ENCODE measurements at places on chromosomes 11 and 22. TPM values are rescaled to one million over a fixed set of nuclear protein-coding genes. Genes with fewer than 3 reads are reported as not detected.

DNA sequence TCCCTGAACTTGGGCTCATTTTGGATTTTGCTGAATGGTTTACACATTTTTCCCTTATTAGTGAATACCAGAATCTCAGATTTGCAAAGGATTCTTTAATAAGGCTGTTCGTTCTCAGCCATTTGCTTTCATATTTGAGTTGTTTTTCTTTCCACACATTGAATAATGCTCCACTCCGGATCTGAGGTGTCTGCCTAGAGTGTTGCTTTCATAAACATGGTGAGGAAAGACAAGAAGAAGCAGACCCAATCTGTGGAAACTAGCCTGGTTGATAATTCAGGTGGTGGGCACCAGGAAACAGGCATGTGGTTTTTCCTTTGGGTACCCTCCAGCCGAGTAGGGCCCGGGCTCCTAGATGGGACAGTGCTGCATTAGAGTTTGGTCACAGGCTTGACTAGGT is 35.0 kb downstream of the LDLRAD3 start:
- no peak for DNase-seq

DNA sequence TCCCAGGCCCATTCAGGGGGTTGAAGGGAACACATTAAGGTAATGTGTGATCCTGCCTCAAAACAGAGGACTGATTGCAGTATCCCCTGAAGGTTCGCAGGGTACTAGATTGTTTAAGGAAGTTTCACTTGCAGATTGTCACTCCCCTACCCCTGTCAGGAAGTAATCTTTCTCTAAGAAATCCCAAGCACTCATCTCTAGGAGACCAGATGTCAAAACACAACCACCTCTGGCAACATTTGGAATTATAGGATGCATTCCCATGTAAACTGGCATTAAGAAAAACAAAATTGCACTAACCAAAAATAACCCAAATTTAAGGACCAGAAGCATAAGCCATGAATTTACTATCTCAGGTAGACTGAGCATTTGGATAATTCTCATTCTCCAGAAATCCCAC is 1.6 kb downstream of the MRPL17 start:
- no peak for DNase-seq

- no peak for DNase-seq
Observed at GRCh38 chr11:114102993-114103896, 43.7 kb downstream of the ZBTB16 start.

- no peak for DNase-seq
Observed at GRCh38 chr22:40334899-40335298, 11.4 kb upstream of the ADSL start.

GRCh38 chr22:23751441-23751996 is 607 bp upstream of the ZNF70 start:
- DNase-seq: peak; percentile 11

- DNase-seq: no peak
Observed at GRCh38 chr11:134062265-134063123, 6.4 kb upstream of the JAM3 start.

- DNase-seq: no peak
Observed at GRCh38 chr11:4061700-4062099, 32.9 kb upstream of the RRM1 start.

- no peak for DNase-seq
Observed at GRCh38 chr11:27882066-27882697, 181.9 kb upstream of the BDNF start.

- DNase-seq: no peak
Observed at GRCh38 chr11:1443737-1444136, 42.8 kb downstream of the MOB2 start.

DNA sequence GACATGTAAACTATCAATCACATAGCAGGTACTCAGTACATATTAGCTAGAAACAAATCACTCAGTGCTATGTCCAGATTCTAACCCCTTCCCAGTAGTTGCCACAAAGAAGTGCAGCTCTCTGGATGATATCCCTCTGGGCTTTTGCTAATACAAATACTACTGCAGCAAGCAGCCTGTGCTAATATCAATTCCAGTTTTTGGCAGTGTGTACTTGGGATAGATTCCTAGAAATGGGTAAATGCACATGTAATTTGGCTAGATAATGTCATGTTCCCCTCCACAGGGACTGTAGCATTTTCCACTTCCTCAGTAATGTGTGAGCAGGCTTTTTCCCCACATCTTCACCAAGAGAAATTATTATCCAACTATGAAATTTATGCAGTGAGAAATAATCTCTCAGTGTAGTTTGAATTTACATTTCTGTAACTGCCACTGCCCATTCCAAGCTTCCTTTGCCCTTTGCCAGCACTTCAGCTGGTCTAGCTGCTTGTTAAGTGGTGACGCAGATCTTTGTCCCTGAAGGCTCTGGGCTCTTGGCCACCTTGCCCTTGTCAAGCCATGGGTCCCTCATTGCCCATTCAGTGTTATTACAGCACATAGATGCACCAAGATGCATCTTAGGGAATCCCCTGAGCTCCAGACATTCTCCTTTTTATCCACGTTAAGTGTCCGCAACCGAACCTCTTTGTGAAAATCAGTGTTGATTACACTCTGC is 107.1 kb upstream of the CLPB start:
- no peak for DNase-seq

- DNase-seq: peak; percentile 62
Observed at GRCh38 chr22:31647523-31648320, 14.3 kb downstream of the PISD start.

GRCh38 chr22:19876314-19876940 is 21.8 kb upstream of the GNB1L start:
- no peak for DNase-seq

- peak; percentile 45 for DNase-seq
Observed at GRCh38 chr11:60957188-60957587, 5.2 kb upstream of the SLC15A3 start.

- DNase-seq: no peak
Observed at GRCh38 chr11:88280673-88281316, 56.7 kb downstream of the CTSC start.

DNA sequence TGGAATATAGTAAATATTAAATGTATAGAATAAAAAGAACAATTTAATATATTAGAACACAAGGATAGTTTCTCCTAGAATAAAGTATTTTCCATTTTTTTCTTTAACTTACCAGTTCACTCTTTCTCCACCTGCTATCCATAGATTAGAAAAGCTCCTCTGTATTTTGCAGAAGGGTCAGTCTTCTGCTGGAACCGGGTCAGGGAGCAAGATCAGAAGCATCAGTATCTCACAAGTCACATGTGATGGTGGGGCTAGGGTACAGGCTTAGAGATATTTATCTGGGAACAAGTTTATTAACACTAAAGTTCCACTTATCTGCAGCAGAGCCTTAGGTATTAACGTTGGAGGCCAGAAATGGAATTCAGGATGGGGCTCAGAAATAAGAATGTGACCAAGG is 17.3 kb upstream of the OR52A1 start:
- no peak for DNase-seq

- no peak for DNase-seq
Observed at GRCh38 chr11:69151836-69152235, 3.9 kb upstream of the SMIM38 start.

GRCh38 chr11:102256251-102256650 is 61.0 kb upstream of the BIRC3 start:
- peak; percentile 100 for DNase-seq

GRCh38 chr11:69041516-69041915 is 7.2 kb upstream of the TPCN2 start:
- DNase-seq: no peak

- DNase-seq: no peak
Observed at GRCh38 chr11:73154178-73154577, 12.1 kb upstream of the FCHSD2 start.

JAM3 gene
- 0.26 TPM for total RNA-seq

DGAT2 gene
- 2.6 TPM for total RNA-seq

IGLL1 gene
- total RNA-seq: not detected

SLC22A8 gene
- total RNA-seq: not detected

MMP8 gene
- not detected for total RNA-seq

ABCC8 gene
- total RNA-seq: not detected

GAB4 gene
- total RNA-seq: not detected

Measured in bronchial epithelial cell (primary cell).